EL (cell line): ENCODE measurements at places on chromosomes 5 and 9.

DNA sequence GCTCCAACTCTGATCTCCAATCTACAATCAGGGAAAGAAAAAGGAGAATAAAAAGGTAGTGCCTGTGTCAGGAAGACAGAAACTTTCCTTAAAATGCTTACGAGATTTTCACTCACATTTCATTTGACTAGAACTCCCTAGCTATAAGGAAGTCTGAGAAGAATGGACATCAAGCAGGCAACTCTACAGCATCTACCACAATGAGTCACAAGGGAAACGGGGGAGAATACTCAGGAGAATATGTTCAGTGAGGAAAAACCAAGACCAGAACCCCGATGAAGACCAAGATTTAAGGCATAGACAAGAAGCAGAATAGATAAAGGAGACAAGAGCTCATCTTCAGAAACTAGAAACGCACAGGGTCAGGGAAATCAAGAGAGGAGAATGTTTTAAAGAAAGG lies 9.0 kb upstream of the SETD9 start:
- DNase-seq = peak; percentile 47

GRCh38 chr5:176789873-176790615 lies 20.3 kb upstream of the UNC5A start:
- DNase-seq = peak; percentile 29

- DNase-seq = no peak
Observed at GRCh38 chr9:73038089-73038509, 85.2 kb upstream of the ALDH1A1 start.

GRCh38 chr5:170154297-170154696 lies 48.6 kb downstream of the FOXI1 start:
- DNase-seq = no peak

GRCh38 chr5:131789765-131790164 lies 7.1 kb downstream of the FNIP1 start:
- no peak for DNase-seq

DNA sequence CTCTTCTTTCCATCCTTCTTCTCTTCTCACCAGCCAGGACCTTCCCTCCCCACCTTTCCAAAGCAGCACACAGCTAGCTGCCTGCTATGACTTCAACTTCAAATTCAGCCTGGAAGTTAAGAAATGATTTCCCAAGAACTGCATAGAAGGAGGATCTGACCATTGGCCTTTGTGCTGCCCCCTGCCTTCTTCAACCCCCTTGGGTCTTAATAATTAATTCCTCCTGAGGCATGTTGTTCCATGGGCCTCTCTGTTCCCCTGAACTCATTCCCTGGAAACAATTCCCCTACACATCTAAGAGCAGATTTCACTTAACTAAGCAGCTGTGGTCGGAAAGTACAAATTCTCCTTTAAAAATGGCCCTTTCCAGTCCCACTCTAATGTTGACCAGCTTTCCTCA lies 62.4 kb downstream of the ADAMTS12 start:
- DNase-seq = no peak
